Natural killer cell (primary cell): ENCODE measurements at places on chromosomes 2 and 18. TPM values are rescaled to one million over a fixed set of nuclear protein-coding genes. Genes with fewer than 3 reads are reported as not detected.

DNA sequence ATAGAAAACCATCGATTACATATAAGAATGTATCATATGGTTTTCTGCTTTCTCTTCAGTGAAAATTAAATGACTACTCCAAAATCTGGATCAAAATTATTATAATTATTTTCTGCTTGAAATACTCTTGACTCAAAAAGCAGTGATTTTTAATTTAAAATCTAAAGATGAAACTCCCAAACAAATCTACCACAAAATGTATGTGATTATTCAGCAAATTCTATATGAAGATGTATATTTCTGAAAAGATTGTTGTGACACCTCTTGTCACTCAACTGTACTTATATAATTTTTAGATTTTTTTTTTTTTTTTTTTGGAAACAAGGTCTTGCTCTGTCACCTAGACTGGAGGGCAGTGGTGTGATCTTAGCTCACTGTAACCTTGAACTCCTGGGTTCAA is 98.6 kb downstream of the MTCL1 start:
- no peak for DNase-seq

DNA sequence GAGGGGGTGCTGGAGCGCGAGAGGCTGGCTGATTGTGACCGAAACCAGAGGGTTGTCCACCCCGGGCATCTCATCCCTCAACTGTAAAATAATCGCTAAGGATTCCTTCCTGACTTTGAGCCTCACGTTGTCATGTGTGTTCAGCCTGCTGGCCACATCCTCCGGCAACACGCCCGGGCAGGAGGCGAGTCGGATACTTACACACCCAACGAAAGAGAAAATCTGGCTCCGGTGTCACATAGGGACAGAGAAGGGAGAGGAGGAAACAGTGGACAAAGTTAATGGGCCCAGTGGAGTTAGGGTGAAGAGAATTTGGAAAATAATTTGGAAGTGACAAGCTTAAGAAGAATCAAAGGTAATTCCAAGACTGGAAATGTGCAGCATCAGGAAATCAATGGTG is 2.4 kb downstream of the TLX2 start:
- no peak for DNase-seq

DNA sequence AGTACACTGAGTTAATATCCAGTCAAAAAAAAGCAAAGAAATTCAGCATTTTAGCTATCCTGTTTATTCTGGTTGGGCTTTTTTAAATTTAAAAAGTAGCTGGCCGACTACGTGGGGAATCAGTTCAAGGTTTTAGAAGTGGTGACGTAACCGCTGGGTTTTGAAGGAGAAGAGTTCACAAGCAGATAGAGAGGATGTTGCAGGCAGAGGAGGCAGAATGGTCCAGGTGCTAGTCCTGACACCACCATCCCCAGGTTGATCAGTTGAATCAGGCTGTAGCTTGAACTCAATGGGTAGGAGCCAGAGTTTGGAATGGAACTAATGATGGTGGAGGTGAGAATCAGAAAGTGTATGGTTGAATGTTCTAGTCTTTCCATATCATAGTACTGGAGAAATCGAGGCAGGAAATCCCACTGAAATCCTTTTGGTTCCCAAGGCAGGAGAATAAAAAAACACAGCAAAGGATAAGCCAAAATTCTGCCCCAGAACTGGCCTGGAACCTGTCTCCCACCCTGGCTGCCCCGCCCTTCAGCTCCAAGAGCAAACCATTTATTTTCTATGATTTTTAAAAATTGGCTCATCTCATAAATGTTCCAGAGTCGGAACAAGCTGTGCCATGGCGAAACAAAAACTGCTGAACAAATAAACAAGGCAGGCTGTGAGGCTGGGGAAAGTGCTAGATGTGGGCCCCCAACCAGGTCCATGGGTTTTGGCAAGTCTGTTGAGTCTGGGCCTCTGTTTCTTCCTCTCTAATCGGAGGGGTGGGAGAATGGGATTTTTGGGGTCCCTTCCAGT is 44.0 kb downstream of the SLC4A1AP start:
- no peak for DNase-seq

DNA sequence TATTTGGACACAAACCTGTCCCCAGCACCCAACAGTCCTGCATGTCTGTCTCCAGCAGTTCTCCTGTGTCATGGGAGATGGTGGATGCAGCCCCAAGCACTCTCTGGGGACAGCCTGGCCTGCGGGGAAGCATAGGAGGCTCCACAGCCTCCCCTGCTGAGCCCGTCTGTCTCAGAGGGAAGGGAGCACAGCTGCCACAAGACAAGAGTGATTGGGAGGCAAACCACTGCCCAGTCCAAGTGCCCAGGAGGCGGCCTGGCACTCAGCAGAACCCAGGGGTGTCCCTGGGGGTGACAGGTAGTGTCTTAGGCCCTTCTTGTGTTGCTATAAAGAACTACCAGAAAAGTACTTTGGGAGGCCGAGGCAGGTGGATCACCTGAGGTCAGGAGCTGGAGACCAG is 211.2 kb upstream of the MYT1L start:
- no peak for DNase-seq

- no peak for DNase-seq
These were observed 84.8 kb upstream of the HDAC4 start for GRCh38 chr2:239485622-239486021.

DNA sequence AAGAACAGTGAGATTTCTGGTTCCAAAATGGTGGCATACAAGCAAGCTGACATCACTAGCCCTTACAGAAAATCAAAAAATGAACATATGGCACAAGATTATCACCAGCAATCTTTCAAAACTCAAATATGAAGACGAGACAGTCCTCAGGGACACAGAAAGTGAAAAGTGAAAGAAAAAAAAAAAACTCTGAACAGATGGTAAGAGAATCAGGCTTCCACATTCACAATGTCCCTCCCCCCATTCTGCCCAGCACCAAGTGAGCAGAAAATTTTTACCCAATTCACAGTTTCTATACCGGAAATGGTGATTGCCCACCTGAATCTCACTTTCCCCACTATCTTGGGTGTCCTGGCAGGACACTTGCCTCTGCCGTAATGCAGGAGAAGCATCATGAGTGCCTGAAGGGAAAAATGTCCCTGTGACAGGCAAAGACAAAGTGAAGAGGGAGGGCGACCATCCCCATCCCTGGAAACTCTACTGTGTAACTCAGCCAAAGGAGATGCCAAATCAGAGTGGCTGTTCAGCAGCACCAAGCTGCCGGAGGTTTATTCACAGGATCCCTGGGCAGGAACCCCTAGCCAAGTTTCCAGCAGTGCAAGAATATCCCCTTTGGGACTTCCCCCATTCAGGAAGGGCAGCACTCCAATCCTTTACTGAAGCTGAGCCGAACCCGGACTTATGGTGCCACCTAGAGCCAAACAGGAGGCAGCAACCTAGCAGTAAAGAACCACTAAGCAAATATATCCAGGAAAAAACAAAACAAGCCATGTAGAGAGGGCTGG is 312.2 kb downstream of the LRATD1 start:
- no peak for DNase-seq

SLC9A4 gene
- 0.38 TPM for total RNA-seq

GRCh38 chr2:102619414-102620319 is at the start of gene SLC9A2:
Gene SLC9A2 (plus strand): TSS chr2:102619553. CDS start chr2:102619849, 296 bp downstream.
- DNase-seq = no peak

STARD6 gene
- not detected for total RNA-seq

GRCh38 chr2:191650896-191651773 is 26.8 kb upstream of the NABP1 start:
- DNase-seq = no peak

ALPI gene
- total RNA-seq = not detected

PRKAG3 gene
- total RNA-seq = not detected
